Left ventricle myocardium inferior (tissue), 1 donor: ENCODE measurements at places on chromosomes 7 and 10. TPM values are rescaled to one million over a fixed set of nuclear protein-coding genes. Genes with fewer than 3 reads are reported as not detected.
A peak's percentile ranks its signal among the peaks of the same experiment; 100 is the strongest.

- no peak overlapping the region for H3K4me3 ChIP-seq
- DNase-seq = no peak
- no peak overlapping the region for H3K27ac ChIP-seq
- H3K4me1 ChIP-seq = peaks cover 19% of the 10 kb centered on the region
These were observed 127.4 kb upstream of the KMT2E start for GRCh38 chr7:104886651-104887050.

GRCh38 chr10:116450861-116451260, 23.2 kb downstream of the PNLIPRP3 start:
- no peaks in the 10 kb centered on the region for H3K27me3 ChIP-seq
- H3K4me1 ChIP-seq = no peaks in the 10 kb centered on the region
- DNase-seq = no peak
- H3K36me3 ChIP-seq = no peaks in the 10 kb centered on the region

GRCh38 chr7:149466364-149466763, 5.5 kb upstream of the ZNF777 start:
- no peaks in the 10 kb centered on the region for H3K27me3 ChIP-seq
- DNase-seq = no peak
- H3K4me1 ChIP-seq = peaks cover 1% of the 10 kb centered on the region
- no peak overlapping the region for H3K4me3 ChIP-seq
- peaks cover 9% of the 10 kb centered on the region for H3K36me3 ChIP-seq
- no peak overlapping the region for H3K27ac ChIP-seq

- no peak overlapping the region for H3K27ac ChIP-seq
- peaks cover 31% of the 10 kb centered on the region for H3K27me3 ChIP-seq
- no peaks in the 10 kb centered on the region for H3K4me1 ChIP-seq
- no peak overlapping the region for H3K4me3 ChIP-seq
These were observed 20.3 kb downstream of the CPN1 start for GRCh38 chr10:100061401-100061800.

DNA sequence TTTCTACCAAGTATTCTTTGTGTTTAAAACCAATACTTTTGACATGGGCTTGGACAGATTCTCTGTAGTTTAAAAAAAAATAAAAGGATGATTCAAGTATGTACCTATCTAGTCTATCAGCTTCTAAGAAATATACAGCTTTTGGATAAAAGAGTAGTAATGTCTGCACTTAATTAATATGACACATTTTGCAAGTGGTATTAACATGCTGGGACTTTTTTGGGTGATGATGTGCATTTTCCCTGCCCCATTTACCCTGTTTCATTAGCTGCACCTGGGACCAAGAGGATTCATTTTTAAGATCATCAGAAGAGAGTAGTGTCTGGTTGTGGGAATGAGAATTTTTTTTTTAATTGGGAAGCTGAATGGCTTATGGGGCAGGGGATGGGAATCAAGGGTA, 236.2 kb upstream of the KLF14 start:
- H3K27me3 ChIP-seq = no peaks in the 10 kb centered on the region
- peaks cover 30% of the 10 kb centered on the region for H3K36me3 ChIP-seq
- H3K4me3 ChIP-seq = no peak overlapping the region

- H3K4me3 ChIP-seq = no peak overlapping the region
- peaks cover 30% of the 10 kb centered on the region for H3K4me1 ChIP-seq
- H3K27me3 ChIP-seq = no peaks in the 10 kb centered on the region
- DNase-seq = no peak
These were observed 14.9 kb downstream of the MAD1L1 start for GRCh38 chr7:2217716-2218443.

- H3K4me1 ChIP-seq = peaks cover 22% of the 10 kb centered on the region
- no peak for DNase-seq
- no peaks in the 10 kb centered on the region for H3K36me3 ChIP-seq
- H3K27ac ChIP-seq = no peak overlapping the region
- H3K27me3 ChIP-seq = no peaks in the 10 kb centered on the region
- no peak overlapping the region for H3K4me3 ChIP-seq
These were observed 148.0 kb upstream of the ANK3 start for GRCh38 chr10:60537697-60538096.

- no peak for DNase-seq
- no peaks in the 10 kb centered on the region for H3K36me3 ChIP-seq
- no peak overlapping the region for H3K27ac ChIP-seq
- H3K4me1 ChIP-seq = no peaks in the 10 kb centered on the region
These were observed 68.7 kb downstream of the MBL2 start for GRCh38 chr10:52703898-52704297.

DNA sequence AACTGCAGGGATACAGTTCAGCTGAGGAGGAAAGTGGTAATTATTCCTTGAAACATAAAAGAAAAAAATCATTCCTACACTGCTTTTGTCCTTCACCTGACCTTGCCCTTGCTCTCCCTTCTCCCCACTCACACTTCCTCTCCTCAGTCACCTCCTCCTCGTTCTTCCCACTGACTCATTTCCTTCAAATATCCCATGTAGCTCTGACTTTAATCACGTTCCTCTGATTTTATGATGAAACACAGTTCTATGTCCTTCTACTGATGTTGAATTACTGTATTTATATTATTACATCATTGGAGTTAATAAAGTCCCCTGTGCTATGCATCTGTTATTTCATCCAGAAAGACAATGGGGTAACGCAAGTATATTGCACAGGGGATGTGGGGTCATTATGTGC, 575.6 kb downstream of the POM121L12 start:
- no peak overlapping the region for H3K4me3 ChIP-seq
- no peaks in the 10 kb centered on the region for H3K36me3 ChIP-seq
- no peak for DNase-seq
- H3K27ac ChIP-seq = no peak overlapping the region
- no peaks in the 10 kb centered on the region for H3K27me3 ChIP-seq

DNA sequence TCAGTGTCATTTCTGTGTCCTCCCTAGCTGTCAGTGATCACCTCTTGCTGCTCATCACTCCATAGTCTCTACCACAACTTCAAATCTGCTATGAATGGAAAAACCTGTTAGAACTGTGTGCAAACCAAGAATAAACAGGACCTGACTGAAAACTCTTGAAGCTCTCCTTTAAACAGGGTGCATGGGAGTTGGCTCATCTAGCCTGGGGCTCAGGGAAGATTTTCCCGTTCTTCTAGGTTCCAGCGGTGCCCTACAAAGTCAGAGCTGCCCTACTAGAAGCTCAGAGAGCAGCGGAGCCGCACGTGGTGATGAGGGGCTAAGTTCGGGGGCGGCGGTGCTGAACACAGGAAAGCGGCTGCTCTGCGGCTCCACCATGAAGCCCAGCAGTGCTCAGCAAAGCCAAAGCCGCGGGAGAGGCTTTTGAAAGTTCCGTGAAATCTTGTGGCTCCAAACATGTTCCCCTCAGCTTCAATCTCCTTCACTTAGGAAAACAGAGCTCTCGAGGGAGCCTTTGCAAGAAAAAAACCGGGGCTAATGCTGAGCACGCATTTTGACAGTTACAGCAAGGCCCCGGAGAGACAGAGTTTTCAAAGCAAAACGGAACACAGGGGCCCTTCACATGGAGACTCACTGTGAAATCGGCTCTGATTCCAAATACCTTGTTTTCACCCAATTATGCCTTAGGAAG, 30.5 kb downstream of the RGS10 start:
- no peaks in the 10 kb centered on the region for H3K27me3 ChIP-seq
- no peak overlapping the region for H3K27ac ChIP-seq
- no peak for DNase-seq
- peaks cover 29% of the 10 kb centered on the region for H3K4me1 ChIP-seq
- no peaks in the 10 kb centered on the region for H3K36me3 ChIP-seq

GRCh38 chr10:102352066-102352715, 43.3 kb upstream of the NFKB2 start:
- no peak overlapping the region for H3K27ac ChIP-seq
- peak; percentile 24 for DNase-seq
- no peak overlapping the region for H3K4me3 ChIP-seq
- peaks cover 6% of the 10 kb centered on the region for H3K4me1 ChIP-seq

GRCh38 chr10:43760514-43760913, 111.8 kb upstream of the ZNF32 start:
- no peaks in the 10 kb centered on the region for H3K36me3 ChIP-seq
- no peak overlapping the region for H3K27ac ChIP-seq
- no peak overlapping the region for H3K4me3 ChIP-seq
- no peak for DNase-seq
- no peaks in the 10 kb centered on the region for H3K4me1 ChIP-seq
- H3K27me3 ChIP-seq = no peaks in the 10 kb centered on the region

- peaks cover 28% of the 10 kb centered on the region for H3K36me3 ChIP-seq
- H3K27ac ChIP-seq = no peak overlapping the region
- DNase-seq = no peak
- H3K4me3 ChIP-seq = no peak overlapping the region
- H3K4me1 ChIP-seq = peaks cover 15% of the 10 kb centered on the region
These were observed 31.3 kb downstream of the ZNF783 start for GRCh38 chr7:149293338-149293737.

GRCh38 chr10:25226775-25227682, 52.2 kb downstream of the GPR158 start:
- H3K36me3 ChIP-seq = no peaks in the 10 kb centered on the region
- H3K27me3 ChIP-seq = no peaks in the 10 kb centered on the region
- no peak overlapping the region for H3K4me3 ChIP-seq
- no peak overlapping the region for H3K27ac ChIP-seq
- no peak for DNase-seq
- no peaks in the 10 kb centered on the region for H3K4me1 ChIP-seq

- no peak for DNase-seq
- H3K27ac ChIP-seq = no peak overlapping the region
- no peaks in the 10 kb centered on the region for H3K36me3 ChIP-seq
- peaks cover 39% of the 10 kb centered on the region for H3K4me1 ChIP-seq
- no peak overlapping the region for H3K4me3 ChIP-seq
These were observed 142.3 kb downstream of the KAT6B start for GRCh38 chr10:74968667-74969061.

GRCh38 chr7:38795593-38795992, 113.4 kb downstream of the VPS41 start:
- H3K4me3 ChIP-seq = no peak overlapping the region
- peaks cover 23% of the 10 kb centered on the region for H3K36me3 ChIP-seq
- H3K27ac ChIP-seq = no peak overlapping the region
- no peaks in the 10 kb centered on the region for H3K4me1 ChIP-seq

DNA sequence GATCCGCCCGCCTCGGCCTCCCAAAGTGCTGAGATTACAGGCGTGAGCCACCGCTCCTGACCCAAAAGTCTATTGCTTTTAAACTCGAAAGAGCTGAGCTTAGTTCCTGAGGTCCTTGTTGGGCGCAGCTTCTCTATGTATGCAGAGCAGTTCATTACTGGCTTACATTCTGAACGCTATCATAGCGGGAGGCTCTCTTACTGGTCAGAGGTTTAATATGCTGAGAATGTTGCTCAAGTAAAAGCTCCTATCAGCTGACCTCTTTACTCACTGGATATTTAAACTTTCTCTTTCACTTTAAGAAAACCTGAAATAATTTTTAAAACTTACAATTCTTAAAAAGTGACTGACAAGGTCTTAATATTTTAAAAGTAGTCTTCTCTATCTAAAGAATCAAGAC, 160.8 kb upstream of the WNT16 start:
- H3K4me3 ChIP-seq = no peak overlapping the region
- peaks cover 9% of the 10 kb centered on the region for H3K4me1 ChIP-seq
- no peak overlapping the region for H3K27ac ChIP-seq

GRCh38 chr7:72493850-72494661, 81.9 kb upstream of the CALN1 start:
- H3K27ac ChIP-seq = no peak overlapping the region
- DNase-seq = peak; percentile 49
- H3K4me1 ChIP-seq = peaks cover 12% of the 10 kb centered on the region
- H3K27me3 ChIP-seq = no peaks in the 10 kb centered on the region
- no peaks in the 10 kb centered on the region for H3K36me3 ChIP-seq
- no peak overlapping the region for H3K4me3 ChIP-seq

GRCh38 chr10:49218480-49218879, 30.3 kb upstream of the TMEM273 start:
- no peak overlapping the region for H3K27ac ChIP-seq
- peaks cover 10% of the 10 kb centered on the region for H3K4me1 ChIP-seq
- no peak overlapping the region for H3K4me3 ChIP-seq
- no peaks in the 10 kb centered on the region for H3K36me3 ChIP-seq

GRCh38 chr7:71752171-71752935, 620.4 kb downstream of the GALNT17 start:
- no peak overlapping the region for H3K27ac ChIP-seq
- peak; percentile 40 for DNase-seq
- peaks cover 7% of the 10 kb centered on the region for H3K4me1 ChIP-seq
- H3K36me3 ChIP-seq = no peaks in the 10 kb centered on the region
- no peak overlapping the region for H3K4me3 ChIP-seq
- peaks cover 64% of the 10 kb centered on the region for H3K27me3 ChIP-seq

GRCh38 chr7:11294965-11295364, 321.3 kb downstream of the PHF14 start:
- no peaks in the 10 kb centered on the region for H3K36me3 ChIP-seq
- no peak overlapping the region for H3K27ac ChIP-seq
- H3K4me3 ChIP-seq = no peak overlapping the region
- H3K27me3 ChIP-seq = no peaks in the 10 kb centered on the region
- no peaks in the 10 kb centered on the region for H3K4me1 ChIP-seq

DNA sequence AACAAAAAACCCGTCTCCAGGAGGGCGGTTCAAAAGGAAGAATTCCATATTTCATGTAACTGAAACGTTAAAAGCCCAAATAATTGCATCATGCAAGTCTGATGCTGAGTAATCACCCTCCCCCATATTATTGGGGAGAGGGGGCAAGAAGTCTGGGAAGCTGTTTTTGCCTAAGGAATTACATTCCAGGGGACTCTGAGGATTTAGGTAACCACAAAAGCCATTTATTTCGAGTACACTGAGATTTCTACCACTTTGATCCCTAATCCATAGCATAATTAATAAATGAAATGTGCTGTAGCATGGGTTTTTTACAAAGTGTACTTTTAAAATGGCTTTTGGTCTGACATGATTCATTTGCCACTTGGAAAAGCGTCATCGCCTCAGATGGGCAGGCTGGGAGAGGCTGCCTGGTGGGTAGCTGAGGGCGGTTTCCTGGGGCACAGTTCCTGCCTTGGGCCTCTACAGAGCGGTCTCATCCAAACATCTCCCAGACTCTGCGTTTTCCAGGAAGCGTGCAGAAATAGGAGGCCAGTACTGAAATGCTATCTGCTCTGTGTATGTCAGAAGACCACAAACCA, 106.5 kb downstream of the TCF7L2 start:
- H3K36me3 ChIP-seq = no peaks in the 10 kb centered on the region
- H3K27ac ChIP-seq = peak overlapping the region; percentile 43
- peaks cover 83% of the 10 kb centered on the region for H3K4me1 ChIP-seq
- H3K27me3 ChIP-seq = no peaks in the 10 kb centered on the region
- DNase-seq = no peak
- H3K4me3 ChIP-seq = no peak overlapping the region

Gene SUFU
- total RNA-seq = 7.9 TPM

Gene GJC3
- total RNA-seq = 0.27 TPM

Gene C10orf143
- 1.7 TPM for total RNA-seq

Gene FUOM
- 5.1 TPM for total RNA-seq

Gene CLRN3
- total RNA-seq = not detected

Gene STEAP4
- total RNA-seq = 15.7 TPM

Gene KIFBP
- total RNA-seq = 51.2 TPM

Gene PLCE1
- 11.2 TPM for total RNA-seq

Gene EEPD1
- 7.1 TPM for total RNA-seq

Gene CLEC2L
- total RNA-seq = 0.25 TPM

Gene FAM131B
- total RNA-seq = 0.47 TPM

Gene SLC39A12
- not detected for total RNA-seq

Gene UNCX
- total RNA-seq = not detected

Gene IKZF1
- 2.1 TPM for total RNA-seq
